Stimulated activated CD8-positive, alpha-beta memory T cell treated with anti-CD3 and anti-CD28 coated beads, Interleukin-4, amount 100 ng/mL, for 48 hours (primary cell): ENCODE measurements at places on chromosomes 6 and 20.

DNA sequence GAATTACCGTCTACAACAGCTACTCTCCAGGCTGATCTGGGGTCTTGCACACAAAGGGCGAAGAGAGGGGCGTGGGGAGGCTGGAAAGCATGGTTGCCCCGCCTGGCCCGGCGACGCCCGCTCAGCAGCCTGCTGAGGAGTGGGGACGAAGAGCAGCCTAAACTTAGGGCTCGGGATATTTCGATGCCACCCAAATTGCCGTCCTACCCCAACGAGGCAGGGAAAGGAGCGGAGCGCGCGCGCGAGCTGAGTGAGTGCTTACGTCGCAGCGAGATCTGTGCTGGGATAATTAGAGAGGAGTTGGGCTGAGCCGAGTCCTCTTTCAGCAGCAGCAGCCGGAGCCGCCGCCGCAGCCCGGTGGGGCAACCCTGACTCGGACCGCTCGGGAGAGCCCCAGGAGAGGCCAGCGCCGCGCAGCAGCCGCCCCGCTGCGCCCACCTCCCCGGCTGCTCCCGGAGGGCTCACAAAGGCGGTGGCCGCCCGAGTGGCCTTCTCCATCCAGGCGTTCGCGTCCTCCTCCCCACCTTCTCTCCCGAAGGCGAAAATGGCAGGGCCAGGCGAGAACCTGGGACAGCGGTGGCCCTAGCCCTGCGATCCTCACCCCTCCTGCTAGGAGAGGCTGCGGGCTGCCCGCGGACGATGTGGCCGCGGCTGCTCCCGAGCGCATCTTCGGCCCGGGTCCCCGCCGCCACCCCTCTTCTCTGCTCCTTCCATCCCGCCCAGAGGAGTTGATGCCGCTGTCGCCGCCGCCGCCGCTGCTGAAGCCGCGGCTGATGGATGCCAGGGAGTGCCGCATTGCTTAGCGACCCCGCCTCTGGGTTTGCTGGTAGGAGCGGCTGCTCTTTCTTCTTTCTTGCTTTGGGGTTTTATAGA is at the start of gene CLVS2:
Gene CLVS2 (plus strand): TSS at position 315 of the 873 bp plus-strand sequence. CDS start 1,543 bp downstream, outside the sequence.
- DNase-seq: no peak

- DNase-seq: no peak
Observed at GRCh38 chr20:44051661-44052000, 135.4 kb downstream of the JPH2 start.

GRCh38 chr20:35303382-35303734 is 11.1 kb upstream of the FAM83C start:
- no peak for DNase-seq

DNA sequence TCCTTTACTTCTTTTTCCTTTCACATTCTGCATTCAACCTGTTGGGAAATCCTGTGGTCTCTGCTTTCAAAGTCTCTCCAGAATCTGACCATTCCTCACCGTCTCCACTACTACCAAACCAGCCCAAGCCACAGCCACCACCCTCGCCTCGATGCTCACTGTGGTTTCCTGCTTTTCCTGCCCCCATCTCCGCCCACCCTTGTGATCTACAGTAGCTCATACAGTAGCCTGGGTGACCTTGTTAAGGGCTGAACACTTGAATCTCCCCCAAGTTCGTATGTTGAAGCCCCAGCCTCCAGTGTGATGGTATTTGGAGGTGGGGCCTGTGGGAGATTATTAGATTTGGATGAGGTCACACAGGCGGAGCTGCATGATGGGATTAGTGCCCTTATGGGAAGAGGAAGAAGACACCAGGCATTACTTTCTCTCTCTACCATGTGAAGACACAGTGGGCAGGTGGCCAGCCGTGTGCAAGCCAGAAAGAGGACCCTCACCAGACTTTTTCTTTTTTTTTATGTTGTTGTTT is 189.0 kb upstream of the UST start:
- DNase-seq: peak; percentile 34

GRCh38 chr6:149342525-149342924 is 25.0 kb downstream of the TAB2 start:
- no peak for DNase-seq

DNA sequence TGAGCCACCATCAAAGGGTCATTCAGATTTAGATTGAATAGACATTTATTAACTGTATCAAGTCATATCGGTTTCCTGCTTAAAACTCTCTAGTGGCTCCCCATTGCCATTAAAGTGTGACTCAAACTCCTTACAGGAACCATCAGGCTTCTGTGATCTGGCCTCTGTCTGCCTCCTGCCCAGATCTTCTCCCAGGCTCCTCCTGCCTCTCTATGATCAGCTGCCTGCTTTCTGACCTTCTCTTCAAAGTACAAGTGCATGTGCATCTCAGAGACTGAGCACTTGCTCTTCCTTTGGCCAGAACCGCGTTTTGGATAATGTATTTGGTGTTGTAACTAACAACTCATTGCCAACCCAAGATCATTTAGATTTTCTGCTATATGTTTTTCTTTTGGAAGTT is 52.7 kb downstream of the IL20RA start:
- DNase-seq: no peak

DNA sequence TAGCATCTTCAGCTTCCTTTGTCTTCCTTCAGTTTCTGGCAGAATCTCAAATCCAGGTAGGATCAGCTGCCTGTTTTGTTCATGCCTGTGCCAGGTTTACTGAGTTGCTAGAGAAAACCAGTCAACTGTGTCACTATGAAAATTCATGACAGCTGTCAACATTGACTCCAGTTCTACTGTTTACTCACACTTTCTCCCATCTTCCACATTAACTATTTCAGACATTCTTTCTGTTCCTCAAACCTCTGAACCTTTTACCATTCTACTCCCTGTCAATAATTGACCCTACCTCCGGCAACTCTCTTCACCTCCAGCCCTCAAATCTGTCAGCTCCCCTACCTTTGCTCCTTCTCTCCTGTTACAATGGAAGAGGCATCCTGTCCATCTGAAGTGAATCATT is 8.5 kb downstream of the ENPP4 start:
- no peak for DNase-seq

DNA sequence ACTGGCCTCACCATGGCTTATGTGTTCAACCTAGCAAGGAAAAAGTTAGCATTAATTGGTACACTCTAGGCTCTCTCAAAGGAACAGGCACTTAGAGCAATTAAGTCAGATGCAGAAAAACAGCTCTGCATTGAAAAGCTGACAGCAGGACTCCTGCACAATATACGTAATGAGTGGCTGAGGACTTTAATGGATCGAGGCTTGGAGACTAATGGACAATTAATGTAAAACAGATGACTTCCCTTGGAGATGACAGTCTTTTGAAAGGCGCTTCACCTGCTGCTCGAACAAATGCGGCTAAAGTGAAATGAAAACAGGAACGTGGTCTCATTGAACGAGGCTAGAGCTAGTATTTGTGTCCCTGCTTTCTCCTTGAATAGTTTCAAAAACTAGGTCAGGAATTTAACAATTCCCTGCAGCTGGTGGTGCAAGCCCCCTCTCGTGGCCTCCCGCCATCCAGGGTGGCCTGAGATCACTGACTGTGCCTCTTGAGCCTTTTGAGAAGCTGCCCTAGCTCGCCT is 137.1 kb downstream of the ELOVL4 start:
- DNase-seq: no peak

GRCh38 chr6:152532556-152533422 is 104.4 kb downstream of the SYNE1 start:
- DNase-seq: no peak

DNA sequence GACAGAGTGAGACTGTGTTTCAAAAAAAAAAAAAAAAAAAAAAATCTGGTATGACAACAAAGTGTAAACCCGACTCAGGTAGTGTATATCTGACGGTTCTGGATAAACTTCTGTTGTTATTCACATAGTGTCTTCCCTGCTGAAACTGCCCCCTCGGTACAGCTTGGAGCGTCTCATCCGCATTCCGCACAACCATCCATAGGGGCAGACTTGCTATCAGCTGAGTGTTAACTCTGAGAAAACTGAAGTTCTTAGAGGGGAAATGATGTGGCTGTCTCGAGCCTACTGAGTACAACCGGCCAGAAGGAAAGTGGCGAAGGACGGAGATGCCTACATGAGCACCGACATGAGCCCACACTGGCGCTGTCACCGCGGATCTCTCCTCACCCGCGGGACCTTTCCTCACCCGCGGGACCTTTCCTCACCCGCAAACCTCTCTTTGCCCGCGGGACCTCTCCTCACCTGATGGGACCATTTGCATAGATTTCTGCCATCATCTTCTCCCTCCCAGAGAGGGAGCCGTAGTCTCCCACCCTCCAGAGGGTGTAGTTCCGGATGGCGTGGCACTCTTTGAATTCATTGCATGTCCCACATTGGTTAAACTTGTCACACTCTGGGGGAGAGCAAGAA is 9.8 kb downstream of the CTSZ start:
- DNase-seq: no peak

DNA sequence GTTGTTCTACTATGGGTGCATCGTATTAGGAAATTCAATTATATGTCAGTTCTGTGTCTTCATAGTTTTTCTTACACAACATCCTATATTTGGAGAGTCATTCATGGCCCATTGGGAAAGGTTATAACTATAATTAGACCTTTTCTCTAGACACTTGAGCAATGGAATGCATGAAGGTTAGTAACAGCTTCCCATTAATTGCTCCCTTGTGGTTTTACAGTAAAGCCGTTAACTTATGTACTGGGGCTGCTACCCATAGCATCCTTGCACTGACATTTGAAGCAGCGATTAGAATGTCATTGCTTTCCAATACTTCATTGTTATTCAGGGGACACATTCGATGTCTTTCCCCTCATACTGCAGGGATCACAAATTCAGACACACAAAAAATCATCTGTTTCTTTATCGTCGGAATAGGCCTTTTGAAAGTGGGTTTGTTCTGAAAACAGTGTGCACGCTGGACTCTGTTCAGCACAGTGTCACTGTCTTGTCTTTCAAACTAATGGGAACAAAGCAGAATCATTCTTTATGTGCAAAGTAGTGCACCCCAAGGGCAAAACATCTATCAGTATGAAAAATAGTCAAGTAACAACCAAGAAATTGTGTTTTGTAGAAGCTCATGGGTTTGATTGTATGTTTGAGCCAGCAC is 634.3 kb upstream of the MAP3K7 start:
- no peak for DNase-seq

DNA sequence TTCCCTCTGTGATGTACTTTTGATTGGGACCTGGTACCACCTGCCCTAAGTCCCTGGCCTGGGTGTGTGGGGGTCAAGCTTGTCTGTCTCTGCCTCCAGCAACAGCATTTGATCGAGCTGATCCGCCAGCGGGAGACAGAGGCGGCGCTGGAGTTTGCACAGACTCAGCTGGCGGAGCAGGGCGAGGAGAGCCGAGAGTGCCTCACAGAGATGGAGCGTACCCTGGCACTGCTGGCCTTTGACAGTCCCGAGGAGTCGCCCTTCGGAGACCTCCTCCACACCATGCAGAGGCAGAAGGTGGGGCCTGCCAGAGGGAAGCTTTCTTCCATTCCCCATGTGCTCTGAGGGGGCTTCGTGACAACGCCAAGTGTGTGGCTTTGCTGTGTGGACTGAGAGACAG is 5.4 kb downstream of the GID8 start:
- no peak for DNase-seq

DNA sequence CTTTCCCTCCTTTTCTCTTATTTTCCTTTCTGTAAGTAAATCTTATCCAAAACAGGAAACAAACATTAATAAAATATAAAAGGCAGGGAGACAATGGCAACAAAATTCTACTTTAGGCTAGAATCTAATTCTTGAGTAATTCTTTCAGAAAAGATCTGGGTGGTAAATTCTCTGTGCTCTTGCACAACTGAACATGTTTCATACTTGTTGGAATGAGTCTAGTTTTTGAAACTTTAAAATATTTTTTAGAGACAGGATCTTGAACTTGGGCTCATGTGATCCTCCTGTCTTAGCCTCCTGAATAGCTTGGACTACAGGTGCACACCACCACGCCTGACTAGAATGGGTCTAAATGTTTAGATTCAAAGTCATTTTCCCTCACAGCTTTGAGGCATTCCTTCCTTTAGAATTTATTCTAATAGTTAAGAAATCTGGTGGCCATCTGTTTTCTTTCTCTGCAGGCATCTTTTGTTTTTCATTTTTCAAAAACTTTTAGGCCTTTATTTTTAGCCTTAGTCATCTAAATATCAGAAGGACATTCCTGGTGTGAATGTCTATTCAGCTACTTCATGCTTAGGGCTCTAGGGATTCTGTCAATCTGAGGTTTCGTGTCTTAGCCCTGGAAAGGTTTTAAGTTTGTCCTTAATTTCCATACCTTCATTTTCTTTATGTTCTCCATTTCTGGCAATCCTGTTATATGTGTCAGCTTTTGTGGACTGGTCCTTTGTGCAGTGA is 76.5 kb downstream of the CDKAL1 start:
- no peak for DNase-seq

DNA sequence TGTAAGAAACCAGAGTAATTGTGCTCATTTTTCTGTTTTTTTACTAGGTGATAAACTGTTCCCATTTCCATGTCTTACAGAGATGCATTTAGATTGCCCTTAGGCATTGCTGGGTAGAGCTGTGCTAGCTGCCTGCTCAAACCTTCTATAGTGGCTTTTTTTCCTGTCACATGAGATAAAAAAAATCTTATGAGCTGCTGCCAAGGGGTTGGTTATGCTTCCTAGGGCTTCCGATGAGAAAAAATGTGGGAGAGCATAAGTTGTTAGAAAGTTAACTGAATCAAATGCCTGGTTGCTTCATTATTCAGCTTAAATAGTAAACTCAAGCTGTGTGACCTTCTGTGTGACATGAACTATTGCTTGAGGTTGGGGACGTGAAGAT is 50.0 kb upstream of the NOX3 start:
- DNase-seq: no peak

DNA sequence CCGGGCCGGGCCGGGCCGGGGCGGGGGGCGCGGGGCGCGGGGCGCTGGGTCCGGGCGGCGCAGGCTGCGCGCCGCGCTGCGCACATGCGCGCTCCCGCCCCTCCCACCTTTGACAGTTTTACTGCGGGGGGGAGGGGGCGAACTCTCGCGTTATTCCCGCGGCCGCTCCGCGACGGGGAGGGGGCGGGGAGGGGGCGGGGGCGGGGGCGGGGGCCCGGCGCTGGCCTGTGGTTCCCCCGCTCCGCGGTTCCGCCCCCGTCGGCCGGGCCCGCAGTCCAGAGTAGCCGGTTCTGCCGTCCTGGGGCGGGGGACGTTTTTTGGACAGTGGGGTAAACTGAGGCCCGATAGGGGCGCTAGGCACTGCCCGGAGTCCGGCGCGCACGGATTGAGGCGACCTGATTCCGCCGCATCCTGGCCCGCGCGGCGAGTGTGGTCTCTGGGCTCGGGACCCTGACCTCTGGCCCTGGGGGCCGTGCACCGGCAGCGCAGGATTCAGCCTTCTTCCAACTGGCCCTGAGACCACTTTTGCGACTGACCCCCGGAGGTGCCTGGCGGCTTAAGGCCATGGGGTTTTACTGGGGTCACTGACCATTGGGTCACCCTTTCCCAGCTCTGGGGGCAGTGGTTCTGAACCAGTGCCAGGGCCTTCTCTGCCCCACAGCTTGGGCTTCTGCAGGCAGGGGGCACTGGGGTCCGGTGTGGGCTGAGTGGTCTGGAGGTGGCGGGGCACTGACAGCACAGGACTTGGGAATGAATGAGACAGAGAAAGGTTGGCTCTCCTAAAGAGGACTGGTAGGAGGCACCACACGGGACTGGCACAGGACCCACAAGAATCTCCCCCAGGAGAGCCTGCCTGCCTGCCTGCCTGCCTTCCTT is at the start of gene ZNF512B:
Gene ZNF512B (minus strand): TSS at position 93 of the 876 bp plus-strand sequence. CDS start 1,980 bp downstream, outside the sequence.
- peak; percentile 74 for DNase-seq

- DNase-seq: peak; percentile 86
Observed at GRCh38 chr20:62382306-62383198, 4.4 kb upstream of the RPS21 start.
